Activated gamma-delta T cell (primary cell): ENCODE measurements at places on chromosomes 3 and 15.

GRCh38 chr15:49273734-49274318 lies 103.8 kb downstream of the GALK2 start:
- no peak for DNase-seq

DNA sequence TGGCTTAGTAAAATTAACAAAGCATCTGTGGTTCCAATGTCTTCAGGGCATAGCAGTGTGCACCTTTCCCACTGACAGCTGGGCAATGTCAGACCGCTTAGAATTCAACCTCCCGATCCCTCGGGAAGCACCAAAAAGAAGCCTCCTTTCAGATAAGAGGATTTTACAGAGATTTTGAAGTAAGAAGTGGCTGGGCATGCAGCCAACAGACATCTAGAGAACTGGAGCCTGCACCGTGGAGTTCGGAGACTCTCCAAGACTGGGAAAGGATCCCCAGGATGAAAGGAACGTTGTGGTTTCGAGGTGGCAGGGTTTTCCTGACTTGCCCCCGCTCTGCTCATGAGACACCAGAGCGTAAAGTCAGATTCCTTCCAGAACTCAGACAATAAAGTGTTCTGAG lies 5.3 kb downstream of the FAM174B start:
- no peak for DNase-seq

DNA sequence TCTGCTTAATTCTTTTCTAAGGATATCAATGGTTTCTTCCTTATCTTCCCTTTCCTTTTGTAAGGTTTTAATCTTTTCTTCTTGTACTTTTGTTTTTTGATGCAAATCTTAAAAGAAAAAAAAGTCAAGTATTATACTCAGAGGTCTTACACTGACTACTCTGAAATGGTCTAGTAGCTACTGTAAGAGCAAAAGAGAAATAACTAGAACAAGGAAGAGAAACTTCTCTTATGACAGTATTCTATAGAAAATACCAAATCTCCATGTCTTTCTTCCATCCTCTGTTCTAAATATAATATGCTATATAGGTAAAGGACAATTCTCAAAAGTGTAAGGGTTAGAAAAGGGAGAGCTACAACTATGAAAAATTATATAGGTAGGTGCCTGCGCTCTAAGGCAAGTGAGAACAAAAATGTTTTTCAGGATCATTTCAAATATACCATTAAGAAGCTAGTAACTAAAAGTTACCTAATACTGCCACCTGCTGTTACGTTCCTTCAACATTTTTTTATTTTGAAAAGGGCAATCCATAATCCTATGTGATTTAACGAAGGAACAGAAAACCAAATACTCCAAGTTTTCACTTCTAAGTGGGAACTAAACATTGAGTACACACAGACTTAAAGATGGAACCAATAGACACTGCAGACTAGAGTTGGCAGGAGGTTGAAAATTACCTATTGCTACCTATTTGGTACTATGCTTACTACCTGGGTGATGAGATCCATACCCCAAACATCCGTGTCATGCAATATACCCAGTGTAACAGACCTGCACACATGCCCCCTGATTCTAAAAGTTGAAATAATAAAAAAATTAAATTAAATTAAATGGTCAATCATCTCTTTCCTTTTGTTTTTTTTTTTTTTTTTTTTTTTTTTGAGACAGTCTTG lies 36.7 kb downstream of the CIP2A start:
- DNase-seq = no peak

GRCh38 chr3:19934098-19934566 lies at the start of gene EFHB:
EFHB (minus strand) TSS chr3:19934217; CDS start chr3:19934018, 199 bp downstream.
- DNase-seq = no peak

GRCh38 chr3:124887177-124887931 lies at the start of gene ITGB5:
ITGB5 (minus strand) TSS chr3:124887365; CDS start chr3:124887000, 365 bp downstream.
- DNase-seq = no peak

DNA sequence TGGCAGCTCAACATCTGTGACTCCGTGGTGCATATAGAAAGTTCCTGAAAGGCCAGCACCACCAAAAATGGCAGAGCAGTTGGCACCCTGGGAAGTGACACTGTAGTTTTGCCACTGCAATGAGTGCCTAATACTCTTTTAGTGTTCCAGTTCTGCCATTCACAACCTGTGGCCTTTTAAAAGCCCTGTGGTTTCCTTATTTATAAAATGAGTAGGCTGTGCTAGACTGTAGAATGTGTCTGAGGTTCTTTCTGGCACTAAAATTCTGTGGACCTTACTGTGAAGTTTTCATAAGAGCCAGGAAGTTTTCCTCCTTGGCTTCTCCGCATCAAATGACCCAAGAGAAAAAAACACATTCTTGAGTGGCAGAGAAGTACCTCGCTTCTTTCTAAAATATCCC lies 74.1 kb downstream of the MME start:
- DNase-seq = no peak

DNA sequence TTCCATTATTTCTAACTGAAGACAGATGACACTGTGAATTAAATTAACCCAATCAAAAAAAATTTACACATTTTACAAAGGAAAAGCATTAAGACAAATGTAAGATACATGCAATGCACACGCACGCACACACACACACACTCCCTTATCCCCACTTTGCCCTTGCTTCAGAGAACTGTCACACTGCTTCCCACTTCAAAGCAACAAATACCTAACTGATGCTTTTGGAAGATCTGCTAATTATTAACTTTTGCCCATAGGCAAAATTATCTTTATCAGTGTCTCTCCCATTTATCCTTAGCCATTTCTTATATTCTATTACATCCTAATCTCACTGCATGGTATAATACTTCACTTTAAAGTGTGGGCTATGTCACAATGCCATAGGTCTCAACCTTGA lies 60.3 kb downstream of the SETD2 start:
- no peak for DNase-seq

DNA sequence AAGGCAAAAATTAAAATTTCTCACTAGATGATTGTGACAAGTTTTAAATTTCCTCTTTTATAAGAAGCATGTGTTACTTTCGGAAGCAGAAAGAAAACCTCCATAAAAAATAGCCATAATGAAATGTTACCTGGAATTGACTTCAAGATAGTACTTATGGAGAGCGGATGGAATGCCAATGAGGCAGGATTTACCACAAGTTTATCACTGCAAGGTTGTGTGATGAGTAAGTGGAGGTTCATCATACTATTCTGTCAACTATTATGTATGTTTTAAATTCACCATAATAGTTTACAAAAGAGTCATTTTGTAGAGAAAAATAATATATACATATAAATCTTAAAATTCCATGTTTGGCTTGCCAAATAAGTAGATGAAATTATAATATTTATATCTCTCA lies 230.3 kb downstream of the SCAPER start:
- no peak for DNase-seq

- DNase-seq = no peak
Observed at GRCh38 chr3:71784201-71784913, 591 bp downstream of the PROK2 start.

- no peak for DNase-seq
Observed at GRCh38 chr3:161452179-161452578, 44.4 kb upstream of the OTOL1 start.
